ENCODE measurements at places on chromosomes 7 and 10.

- DNase-seq = no peak
Observed at GRCh38 chr7:45071528-45071927, 17.2 kb downstream of the NACAD start.

DNA sequence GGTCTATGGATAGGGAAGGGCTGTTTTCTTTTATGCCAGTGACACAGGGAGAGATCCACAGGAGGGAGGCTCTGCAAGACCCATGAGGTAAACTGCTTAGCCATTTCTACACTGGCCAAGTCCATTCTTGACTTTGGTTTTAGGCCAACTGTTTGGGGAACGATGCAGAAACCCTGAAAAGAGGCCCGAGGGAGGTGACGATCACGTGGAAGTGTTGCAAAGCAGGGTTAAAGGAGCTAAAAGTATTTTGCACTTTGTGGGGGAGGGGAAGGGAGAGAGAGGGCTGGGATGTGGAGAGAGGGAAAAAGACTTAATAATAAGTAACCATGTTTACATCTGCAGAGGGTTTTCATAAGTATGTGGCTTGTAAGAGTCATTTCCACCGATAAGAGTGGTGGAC, 239.7 kb downstream of the EMX2 start:
- no peak for DNase-seq

- DNase-seq = no peak
Observed at GRCh38 chr7:128171-129080, 63.9 kb upstream of the FAM20C start.

DNA sequence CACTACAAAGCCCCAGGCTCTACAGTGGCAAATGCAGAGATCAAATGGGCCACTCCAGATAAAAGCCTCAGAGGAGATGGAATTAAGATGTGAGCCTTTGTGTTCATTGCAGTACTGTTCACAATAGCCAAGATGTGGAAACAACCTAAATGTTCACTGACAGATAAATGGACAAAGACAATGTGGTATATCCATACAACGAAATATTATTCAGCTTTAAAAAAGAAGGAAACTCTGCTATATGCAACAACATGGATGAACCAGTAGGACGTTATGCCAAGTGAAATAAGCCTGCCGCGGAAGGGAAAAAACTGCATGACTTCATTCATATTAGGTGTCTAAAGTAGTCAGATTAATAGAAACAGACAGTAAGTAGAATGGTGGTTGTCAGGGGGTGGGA, 170.5 kb upstream of the TBX20 start:
- DNase-seq = no peak

DNA sequence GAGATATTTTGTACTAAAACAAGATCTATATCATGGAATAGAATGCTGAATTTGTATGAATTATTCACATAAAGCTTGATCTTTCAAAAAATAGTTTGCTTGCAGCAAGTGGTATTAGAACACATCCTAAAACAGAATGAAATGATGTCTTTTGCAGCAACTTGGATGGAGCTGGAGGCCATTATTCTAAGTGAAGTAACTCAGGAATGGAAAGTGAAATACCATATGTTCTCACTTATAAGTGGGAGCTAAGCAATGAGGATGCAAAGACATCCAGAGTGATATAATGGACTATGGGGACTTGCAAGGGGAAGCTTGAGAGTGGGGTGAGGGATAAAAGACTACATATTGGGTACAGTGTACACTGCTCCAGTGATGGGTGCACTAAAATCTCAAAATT, 53.7 kb downstream of the ASB4 start:
- DNase-seq = no peak

DNA sequence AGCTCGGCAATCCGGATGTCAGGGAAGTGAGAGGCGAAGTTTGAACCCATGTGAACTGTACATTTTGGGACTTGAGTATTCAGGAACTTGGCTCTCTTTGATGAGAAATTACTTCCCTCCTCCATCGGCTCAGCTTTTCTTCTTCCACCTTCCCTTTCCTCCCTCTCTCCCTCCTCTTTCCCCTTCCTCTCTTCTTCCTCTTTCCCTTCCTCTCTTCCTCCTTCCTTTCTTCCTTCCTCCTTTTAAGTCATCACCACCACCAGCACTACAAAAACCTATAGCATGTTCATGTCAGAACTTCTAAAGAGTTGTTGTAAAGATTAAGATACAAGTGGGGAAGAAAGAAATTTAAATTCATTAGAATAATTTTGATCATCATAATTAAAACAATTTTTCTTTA, 31.9 kb upstream of the CDHR3 start:
- DNase-seq = no peak

DNA sequence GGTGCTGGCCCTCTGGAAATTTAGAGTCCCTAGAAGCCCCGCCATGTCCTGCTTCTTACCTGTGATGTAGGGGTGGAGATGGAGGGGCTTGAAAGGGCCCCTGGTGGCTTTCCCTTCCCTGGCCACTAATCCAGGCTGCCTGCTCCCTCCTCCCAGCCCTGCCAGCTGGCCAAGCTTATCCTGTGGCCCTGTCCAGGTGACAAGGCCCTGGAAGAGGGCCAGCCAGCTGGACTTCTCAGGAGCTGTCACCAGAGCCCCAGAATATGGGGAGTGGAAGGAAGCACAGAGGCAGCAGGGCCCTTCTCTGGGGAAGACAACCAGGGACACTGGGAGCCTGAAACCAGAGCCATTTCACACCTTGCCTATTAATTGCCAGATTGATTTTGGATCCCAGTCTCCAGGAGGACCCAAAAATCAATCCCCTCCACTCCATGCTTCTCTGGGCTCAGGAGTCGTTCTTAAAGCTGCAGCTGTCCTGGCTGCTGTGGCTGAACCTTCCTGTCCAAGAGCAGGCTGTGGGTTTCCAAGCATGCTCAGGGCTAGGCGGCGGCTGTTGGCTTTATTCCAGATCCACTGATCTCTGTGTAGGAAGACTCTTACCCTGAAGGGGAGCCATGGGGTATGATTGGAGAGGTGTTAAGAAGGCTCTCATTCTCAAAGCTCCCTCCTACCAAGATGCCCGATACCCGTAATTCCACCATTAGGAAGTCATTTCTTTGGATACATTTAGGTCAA, 52.6 kb upstream of the PCBD1 start:
- no peak for DNase-seq

- DNase-seq = no peak
Observed at GRCh38 chr7:55387062-55387965, 22.2 kb downstream of the LANCL2 start.

DNA sequence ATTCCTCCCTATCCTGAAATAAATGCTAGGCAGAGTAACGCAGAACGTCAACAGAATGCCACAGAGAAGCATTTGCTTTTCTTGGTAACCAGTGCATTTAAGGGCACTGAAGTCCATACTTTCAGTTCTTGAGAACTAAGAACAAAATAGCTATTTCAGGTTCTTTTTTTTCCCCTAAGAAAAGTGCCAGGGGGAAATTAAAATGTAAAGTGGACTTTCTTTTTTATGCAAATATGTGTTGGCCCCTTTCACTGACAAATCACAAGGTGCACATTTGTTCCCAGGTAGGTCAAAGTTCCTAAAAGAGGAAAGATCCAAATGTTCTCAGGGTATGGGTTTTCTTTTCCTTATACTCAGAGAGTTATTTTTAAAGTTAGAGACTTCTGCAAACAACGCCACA, 151.5 kb downstream of the HPSE2 start:
- DNase-seq = no peak

GRCh38 chr7:21355406-21355874, 72.4 kb upstream of the SP4 start:
- peak; percentile 4 for DNase-seq

- DNase-seq = no peak
Observed at GRCh38 chr7:94445696-94446194, 51.0 kb downstream of the COL1A2 start.

- no peak for DNase-seq
Observed at GRCh38 chr10:9781666-9782065, 1236.0 kb upstream of the CELF2 start.

GRCh38 chr10:102241032-102241443, 274 bp downstream of the PITX3 start:
- no peak for DNase-seq

DNA sequence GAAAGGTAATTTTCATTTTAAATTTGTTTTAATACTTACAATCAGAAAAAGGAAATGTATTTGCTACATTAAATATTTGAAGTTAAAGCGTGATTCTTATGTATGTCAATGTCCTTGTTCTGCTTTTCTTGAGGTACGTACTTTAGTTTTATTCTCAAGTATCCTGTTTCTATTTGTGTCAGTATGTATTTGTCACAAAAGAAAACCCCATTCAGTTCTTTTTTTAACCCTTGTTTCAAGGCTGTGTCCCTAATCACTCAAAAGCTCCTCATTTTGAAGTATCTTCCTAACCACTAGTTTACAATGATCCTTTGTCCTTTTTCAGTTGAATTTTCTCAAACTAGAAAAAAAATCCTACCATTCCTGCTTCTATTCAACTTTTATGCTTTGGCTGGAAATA, 25.2 kb downstream of the NHLRC2 start:
- no peak for DNase-seq

DNA sequence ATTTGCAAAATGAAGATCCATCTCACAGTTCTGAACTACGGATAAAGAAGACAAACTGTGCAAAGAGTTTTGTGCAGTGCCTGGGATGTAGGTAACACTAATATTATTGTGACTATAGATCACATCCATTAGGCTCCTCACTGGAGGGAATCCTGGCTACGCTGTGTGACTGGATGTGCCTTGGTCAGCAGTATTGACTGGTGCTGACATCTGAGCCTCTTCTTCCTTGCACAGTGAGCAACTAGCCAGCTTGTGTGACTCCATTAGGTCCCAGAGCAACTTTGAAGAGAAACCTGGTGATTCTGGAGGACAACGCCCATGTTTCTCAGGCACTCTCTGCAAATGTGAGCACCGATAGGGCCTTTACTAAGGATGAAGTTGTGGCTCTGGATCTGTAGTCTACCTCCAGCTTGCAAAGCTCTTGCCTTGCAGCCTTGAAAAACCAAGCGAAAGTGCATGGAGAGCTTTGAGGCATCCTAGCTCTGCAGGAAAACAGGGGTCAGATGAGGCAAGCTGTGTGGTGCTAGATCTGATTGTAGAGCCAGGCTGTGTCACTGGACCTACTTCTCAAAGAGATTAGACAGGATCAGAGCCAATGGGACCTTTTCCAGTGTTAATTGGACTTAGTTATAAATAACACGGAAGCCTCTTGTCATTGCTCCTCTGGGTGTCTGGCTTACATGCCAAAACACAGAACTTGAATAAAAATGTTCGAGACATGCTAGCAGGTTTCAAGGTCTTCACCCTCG, 303.6 kb upstream of the LYZL1 start:
- no peak for DNase-seq

- DNase-seq = no peak
Observed at GRCh38 chr7:117960351-117960750, 87.1 kb upstream of the CTTNBP2 start.

- DNase-seq = no peak
Observed at GRCh38 chr10:37434091-37434490, 308.7 kb downstream of the ANKRD30A start.

DNA sequence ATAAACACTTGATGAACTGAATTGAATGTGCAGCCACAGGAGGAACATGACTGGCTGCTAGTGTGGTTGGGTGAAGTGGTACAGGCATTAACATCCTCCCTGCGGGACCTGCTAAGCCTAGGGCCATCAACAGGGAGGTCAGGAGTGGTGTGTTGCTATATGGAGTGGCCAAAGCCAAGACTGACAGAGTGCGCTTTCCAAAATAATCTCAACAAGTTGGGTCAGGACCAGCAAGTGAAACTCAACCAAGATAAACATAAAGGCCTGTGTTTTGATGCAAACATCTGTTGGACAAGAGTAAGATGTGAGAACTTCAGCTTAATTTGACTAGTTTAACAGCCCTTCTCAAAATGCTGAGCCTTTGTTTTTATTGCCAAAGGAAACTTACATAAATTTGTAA, 97.7 kb downstream of the WDFY4 start:
- DNase-seq = no peak

DNA sequence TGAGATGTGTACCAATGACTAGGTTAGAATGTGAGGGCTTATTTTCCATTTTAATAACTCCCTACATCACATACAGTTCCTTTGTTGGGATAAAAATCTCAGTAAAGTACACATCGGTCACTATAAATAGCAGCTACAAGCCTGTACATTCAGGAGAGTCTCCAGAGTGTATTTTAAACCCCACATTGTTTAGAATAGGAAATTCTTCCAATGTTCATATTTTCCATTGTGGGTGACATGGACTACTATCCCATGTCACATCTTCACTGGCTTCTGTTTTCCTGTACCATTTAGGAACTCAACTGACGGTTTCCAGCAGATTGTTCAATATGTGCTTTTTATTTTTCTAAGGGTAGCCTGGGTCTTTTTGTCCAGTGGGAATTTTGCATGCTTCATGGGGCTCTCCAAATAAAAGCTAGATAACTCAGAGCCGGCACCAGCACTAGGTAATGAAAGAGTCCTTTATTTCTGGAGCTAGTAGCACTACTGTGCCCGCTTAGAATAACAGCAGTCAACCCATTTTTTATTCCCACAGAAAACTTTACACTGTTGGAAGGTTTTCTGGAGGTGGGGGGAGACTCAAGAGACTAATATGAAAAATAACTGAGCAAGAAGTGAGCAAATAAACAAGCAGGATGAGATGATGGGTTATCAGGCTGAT, 100.5 kb downstream of the CALD1 start:
- DNase-seq = no peak

GRCh38 chr7:46173476-46174195, 252.6 kb upstream of the IGFBP3 start:
- DNase-seq = no peak

DNA sequence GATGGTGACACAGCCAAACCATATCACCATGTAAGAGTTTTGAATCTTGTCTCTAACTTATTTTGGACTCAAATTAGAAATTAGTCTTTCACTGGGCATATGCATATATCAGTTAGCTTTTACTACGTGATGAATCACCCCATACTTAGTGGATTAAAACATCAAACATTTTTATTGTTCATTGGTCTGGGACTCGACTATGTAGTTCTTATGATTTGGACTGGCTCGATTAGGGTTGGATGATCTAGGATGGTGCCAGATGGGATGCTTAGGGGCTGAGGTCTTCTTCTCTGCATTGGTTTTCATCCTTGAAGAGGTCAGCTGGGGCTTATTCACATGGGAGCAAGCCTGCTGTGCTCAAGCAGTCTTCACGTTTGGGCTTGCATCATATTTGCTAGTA, 264.9 kb downstream of the EXOC4 start:
- DNase-seq = no peak

GRCh38 chr7:51132661-51133060, 183.9 kb downstream of the COBL start:
- no peak for DNase-seq

DNA sequence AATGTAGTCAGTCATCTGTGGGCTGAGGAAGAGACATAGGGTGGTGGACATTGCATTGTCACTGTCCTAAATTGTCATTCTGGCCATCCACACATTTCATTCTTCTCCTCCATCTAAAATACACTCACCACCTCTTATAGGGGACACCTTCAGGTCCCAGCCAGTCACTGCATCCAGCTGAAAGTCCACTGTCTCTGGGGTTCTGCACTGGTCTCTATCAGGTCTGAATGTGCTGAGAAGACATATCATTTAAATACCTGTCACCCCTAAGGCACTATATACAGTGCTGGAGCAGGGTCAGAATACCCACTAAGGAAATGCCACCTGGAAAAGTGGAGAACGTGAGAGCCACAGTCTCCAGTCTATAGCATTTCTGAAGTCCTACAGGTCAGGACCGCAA, 29.6 kb downstream of the SH2D4B start:
- no peak for DNase-seq
